ENCODE measurements at places on chromosomes 4 and X.

GRCh38 chrX:69000877-69001276 is 164.4 kb downstream of the PJA1 start:
- DNase-seq, result no peak

- DNase-seq, result peak; percentile 19
Measured at GRCh38 chr4:1196421-1197183, 24.2 kb upstream of the SPON2 start.

- DNase-seq, result no peak
Measured at GRCh38 chrX:145853181-145853580, 35.6 kb downstream of the SLITRK2 start.

DNA sequence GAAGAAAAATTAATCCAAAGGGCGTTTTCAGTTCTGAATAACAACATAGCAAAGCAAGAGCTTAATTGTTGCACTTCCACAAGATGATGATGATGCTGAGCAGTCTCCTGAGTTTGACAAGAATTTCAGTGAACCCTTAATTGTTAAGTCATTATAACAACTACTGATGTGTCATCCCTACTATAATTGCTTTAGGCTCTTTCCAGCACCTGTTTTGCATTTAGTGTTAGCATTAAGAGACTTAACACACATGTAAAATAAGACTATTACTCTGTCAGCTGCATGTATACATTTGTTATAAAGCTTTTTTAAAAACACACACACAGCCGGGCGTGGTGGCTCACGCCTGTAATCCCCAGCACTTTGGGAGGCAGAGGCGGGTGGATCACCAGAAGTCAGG is 37.9 kb upstream of the GALNT7 start:
- no peak for DNase-seq

- DNase-seq, result no peak
Measured at GRCh38 chr4:169117591-169118081, 107.6 kb upstream of the CBR4 start.

DNA sequence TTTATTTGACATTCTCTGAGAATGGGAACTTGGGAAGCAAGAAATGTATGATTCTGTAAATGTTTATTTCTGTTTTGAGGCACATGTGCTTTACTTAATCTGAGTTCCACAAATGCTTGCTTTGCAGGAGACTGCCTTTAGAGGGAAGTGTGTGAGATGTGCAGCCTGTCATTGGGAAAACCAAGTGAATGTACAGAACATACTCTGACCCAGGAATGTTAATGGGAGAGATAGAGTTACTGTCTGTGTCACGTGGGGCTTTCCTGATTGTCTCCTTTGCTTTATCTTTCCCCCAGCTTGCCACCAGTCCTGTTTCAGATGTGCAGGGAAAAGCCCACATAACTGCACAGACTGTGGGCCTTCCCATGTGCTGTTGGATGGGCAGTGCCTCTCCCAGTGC is 218.6 kb upstream of the ANXA3 start:
- no peak for DNase-seq

DNA sequence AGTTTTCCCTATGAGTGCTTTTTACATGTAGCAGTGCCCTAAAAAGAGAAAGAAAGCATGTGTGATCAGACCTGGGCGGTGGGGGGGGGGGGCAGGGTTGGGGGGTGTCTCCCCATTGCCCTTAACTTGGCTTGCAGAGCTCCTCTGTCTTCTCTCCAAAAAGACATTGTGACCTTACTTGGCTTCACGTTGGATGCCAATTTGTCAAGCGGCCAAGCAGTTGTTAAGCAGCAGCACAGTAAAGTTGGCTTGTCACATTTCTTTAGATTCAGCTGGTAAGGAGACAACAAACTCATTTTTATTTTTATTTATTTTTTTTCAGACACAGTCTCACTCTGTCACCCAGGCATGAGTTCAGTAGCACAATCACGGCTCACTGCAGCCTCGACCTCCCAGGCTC is 57.3 kb upstream of the ZNF157 start:
- DNase-seq, result no peak

- no peak for DNase-seq
Measured at GRCh38 chrX:110346681-110347080, 12.0 kb upstream of the RTL9 start.

DNA sequence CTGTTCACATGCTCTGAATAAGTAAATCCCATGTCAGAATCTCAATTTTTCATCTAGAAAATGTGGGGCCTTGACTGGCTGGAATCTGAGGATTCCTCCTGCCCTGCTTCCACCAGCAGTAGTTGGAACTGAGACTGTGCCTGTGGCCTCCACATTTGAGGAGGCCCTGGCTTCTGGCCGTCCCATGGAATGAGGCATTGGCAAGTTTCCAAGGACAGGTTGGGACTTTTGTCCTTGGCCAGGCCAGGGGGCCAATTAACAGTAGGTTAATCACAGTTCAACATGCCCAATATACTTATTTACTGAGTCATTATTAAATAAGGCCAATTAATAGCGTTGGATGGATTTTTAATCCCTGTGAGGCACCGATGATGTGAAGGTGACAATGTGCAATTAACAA is 50.2 kb upstream of the GABRE start:
- DNase-seq, result no peak

DNA sequence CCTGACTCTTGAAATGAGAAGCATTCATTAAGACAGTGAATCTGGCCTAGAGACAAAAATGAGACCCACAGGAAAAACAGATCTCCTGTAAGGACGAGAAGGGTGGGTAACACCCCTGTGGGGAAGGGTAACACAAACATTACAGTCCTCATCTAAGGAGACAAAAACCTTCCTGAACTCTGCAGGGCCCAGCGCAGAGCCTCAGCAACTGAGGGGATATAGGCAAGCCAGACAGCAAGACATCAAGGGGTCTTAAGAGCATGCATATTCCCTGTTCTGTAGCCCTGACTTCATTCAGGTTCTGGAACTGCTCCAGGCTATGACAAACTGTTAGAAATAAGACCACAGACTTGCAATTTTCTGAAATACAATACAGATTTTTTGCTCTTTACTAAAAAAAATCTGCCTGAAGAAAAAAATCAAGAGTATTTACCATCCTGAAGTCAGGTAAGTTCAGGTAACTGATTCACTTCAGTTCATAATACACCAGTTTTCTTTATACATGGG is 15.5 kb downstream of the COX18 start:
- DNase-seq, result no peak

GRCh38 chr4:64713256-64713840 is 304.1 kb upstream of the TECRL start:
- no peak for DNase-seq

- no peak for DNase-seq
Measured at GRCh38 chr4:106707776-106708463, 328.2 kb downstream of the DKK2 start.

GRCh38 chr4:78057600-78058550 is 752 bp downstream of the FRAS1 start:
- peak; percentile 67 for DNase-seq

DNA sequence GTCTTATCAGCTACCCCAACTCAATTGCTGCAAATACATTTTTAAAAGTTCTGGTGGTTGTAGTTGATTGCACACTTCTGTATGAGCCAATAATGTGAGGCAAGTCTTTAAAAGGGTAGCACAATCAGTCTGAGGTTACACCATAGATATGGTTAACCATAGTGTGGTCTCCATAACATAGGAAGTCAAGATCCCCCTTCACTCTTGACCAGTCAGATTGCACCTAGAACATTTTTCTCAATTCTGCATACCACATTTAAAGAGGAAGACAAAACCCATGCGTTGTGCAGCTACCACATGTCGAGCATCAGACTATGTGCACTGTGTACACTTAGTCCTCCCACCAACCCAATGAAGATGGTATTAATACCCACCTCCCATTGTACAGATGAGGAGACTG is 26.5 kb upstream of the CYBB start:
- DNase-seq, result no peak

- DNase-seq, result no peak
Measured at GRCh38 chrX:33831211-33831610, 300.9 kb downstream of the FAM47A start.

DNA sequence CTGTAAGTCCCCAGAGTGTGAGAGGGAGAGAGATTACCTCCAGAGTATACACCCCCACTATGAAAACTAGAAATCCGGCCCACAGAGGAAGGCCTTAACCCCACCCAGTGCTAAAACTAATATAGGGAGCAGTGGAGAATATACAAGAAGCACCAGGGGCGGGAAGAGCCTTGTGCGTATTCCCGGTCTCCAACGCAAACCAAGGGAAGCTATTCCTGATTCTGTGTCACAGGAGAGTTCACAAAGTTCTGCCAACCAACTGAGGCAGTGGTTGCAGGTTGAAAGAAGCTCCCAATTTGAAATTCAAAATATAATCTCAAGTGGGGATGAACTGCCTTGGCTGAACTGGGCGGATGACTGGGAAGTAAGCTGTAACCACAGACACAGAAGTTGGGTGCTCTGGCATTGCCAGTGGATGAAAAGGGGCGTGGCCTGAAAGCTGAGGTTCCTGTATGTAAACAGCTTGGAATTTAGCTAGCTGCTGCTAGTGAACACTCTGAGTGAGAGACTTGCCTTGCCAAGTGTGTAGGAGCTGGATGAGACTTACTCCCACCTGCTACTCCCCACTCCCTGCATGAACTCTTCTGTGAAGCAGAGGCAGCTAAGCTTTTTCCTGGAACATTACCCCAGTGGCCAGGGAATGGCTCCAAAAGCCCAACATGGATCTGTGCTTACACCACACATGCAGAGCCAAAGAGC is 32.7 kb downstream of the ELF2 start:
- DNase-seq, result no peak

DNA sequence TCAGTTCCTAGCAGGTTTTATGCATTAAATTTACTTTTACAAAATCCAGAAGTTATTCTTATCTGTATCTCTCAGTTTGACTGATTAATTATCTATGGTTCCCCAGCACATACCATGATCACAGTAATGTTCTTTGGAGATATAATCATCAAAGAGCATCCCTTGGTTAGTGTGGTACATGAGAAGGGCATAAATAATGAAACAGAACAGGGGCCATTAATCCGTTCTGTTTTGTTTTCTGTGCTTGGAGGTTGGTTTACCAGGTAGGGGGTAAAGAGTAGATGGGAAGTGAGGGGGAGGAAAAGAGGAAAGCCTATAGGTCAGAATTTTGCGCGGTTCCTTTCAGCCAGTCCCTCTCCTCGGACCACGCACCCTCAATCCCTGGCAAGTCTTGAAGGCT is 718.7 kb upstream of the TENM3 start:
- DNase-seq, result no peak

GRCh38 chrX:64206556-64207162 is 1.2 kb upstream of the AMER1 start:
- DNase-seq, result no peak

- DNase-seq, result no peak
Measured at GRCh38 chrX:43087830-43088229, 309.9 kb upstream of the PPP1R2C start.
